Hepatic stellate cell (primary cell): ENCODE measurements at places on chromosomes 2 and 18.

GRCh38 chr2:168698969-168699368 lies 103.5 kb upstream of the NOSTRIN start:
- no peak for DNase-seq

- DNase-seq: no peak
Observed at GRCh38 chr18:55262021-55262560, 302.8 kb upstream of the CCDC68 start.

DNA sequence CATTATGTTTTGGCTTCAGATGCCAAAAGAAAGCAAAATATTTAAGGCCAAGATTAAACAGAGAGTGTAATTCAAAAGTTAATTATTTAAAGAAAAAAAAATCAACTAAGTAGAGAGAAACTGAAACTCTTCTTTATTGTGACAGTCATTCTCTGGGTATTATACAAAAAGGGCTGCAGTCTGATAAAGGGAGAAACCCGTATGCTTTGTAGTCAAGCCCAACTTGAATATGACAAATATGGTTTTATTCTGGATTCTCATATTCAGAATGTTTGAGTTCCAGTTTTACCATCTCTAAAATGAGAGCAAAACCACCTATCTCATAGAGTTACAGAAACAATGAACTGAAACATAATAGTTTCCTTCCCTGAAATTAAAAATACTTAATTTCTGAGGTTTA lies 8.2 kb downstream of the CDH2 start:
- no peak for DNase-seq

DNA sequence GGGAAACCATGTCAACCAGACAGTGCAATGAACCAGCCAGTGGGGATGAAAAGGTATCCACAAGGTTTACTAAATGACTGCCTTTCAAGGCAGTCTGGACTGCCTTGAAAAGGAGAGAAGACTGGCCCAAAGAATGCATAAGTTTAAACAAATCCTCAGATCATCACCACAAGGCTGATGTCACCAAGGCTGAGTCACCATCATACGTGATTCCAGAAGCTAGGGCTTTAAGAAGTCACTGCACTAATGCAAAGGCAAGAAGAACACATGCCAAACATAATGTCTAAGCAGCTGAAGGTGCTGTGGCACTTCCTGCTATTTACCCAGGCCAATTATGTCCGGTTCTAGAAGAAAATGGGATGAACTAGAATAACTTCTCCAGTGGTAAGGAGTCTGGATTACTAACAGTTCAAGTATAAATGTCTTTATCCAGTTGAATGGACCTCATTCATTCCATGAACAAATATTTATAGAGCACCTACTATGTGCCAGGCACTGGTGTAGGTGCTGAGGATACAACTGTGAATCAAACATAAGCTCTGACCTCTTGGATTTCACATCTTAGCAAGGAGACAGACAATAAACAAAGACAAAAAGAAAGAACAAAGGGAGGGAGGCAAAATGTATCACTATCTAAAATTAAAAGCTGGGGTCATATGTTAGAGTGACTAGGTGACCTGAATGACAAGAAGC lies 37.6 kb upstream of the ONECUT2 start:
- no peak for DNase-seq

GRCh38 chr18:56115071-56116015 lies 523.0 kb downstream of the TXNL1 start:
- no peak for DNase-seq

- no peak for DNase-seq
Observed at GRCh38 chr2:191382801-191383200, 137.6 kb downstream of the MYO1B start.

DNA sequence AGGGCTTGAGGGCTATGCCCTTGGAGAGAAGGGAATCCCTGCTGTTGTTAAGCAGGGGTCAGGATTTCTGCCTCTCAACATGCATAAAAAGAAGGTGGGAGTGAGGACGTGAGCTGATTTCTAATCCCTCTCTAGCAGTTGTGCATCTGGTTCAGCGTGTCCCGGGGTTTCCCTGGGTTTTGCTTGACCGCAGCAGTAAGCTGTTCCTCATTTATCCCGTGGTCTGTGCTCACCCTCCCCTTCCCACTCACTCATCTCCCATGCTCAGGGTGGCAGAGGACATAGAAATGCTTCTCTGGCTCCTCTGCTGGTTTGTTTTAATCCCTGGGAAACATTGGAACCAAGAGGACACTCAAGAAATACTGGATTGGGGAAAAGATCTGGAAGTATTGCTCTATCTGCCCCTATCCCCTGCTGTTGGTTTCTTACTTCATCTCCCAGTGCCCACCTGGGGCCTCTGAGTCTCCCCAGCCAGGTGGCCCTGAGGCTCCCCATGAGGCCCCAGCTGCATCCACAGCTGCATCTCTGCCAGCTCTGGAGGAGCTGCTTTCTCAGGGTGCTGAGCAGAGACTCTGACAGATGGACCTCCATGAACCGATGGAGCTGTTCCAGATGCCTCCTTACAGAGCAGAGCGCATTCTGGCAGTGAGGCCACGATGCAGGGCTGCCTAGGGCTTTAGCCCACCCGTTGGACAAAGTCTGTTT lies 36.1 kb downstream of the TET3 start:
- DNase-seq: no peak

GRCh38 chr18:44731530-44732237 lies 51.0 kb downstream of the SETBP1 start:
- DNase-seq: no peak

DNA sequence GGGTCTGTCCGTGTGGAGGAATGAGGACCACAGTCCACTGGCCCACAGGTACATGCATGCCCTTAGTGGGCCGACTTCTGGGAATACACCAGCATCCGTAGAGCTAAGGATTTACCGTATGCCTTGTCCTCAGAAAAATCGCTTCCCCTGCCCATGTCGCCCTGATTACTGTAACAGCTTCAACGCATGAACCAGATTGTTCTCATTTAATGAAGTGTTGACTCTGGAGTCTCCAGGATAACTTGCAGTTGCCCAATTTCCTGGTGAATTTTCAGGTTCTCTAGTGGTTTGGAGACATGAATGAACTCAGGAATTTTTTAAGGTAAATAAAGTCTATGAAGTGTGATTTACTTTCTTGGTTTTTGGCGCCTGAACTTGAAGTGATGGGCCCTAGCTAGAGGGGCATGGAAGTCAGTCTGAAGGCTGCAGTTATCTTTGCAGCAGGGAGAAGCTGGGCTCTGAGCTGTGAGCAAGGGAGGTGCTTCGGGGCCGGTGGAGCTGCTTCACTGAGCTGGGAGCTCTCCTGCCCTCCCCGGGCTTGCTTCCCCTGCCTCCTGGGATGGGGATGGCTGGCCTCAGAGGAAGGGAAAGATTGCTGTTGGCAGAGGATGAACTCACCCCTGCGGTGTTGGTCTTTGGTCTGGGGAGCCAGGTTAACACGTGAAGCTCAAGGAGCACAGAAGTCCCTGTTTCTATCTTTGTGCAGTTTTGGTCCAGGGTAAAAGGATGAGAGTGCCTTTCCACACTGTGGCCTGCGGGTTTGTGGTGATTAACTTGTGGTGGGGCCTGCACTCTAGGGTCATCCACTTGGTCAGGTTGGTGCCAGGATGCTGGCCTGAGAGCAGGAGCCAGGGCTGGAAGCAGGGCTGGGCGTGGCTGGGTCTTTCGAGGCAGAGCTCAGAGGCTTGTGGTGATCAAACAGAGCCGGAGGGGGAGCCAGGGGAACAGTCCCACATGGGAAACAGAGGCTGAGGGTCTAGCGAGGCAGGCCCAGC lies 28.1 kb downstream of the TCF7L1 start:
- peak; percentile 55 for DNase-seq

DNA sequence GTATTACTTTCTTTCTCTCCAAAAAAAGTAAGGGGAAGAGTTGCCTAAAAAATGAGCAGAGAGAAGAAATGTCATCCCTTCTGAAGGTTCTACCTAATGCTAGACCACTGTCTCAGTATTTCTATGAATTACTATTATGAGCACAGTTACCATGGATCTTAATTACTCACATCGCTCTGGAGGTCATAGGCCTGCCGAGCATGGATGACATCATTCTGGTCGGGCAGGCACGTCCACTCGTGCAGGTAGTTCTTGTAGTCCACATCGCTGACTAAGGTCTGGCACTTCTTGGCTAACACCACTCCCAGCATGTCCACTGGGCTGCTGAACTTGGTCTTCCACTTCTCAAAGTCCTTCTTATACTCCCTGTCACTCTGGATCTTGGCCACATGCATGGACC lies 106.9 kb downstream of the NEB start:
- DNase-seq: no peak

- no peak for DNase-seq
Observed at GRCh38 chr2:232492236-232492848, 4.7 kb upstream of the ECEL1 start.

DNA sequence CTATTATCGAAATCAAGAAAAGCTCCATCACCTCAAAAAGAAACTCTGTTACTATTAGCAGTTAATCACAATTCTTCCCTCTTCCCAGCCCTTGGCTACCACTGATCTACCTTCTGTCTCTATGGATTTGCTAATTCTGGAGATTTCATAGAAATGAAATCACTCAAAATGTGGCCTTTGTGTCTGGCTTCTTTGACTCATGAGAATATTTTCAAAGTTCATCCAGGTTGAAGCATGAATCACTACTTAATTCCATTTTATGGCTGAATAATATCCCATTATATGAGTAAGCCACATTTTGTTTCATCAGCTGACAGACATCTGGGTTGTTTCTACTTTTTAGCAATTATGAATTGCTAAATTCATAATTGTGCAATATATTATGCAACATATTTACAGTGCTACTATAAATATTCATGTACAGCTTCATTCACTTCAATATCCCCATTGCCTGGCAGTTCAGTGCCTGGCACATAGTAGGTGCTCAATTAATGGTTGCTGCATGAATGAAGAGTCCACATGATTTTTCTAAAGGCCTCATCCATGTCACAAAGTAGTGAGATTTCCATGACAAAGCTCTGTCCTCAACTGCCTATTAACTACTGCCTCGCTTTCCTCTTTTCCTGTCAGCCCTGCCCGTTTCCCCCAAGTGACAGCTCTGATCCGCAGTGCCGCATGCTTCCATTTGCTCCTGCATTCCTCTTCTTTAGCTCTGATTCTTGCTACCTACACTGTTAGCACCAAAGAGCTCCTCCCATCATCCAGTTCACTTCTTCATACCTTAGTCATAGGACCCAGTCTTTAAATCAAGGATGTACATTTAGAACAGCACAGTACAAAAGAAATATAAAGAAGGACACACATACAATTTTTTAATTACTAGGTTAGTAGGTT lies 32.8 kb downstream of the CCDC93 start:
- DNase-seq: peak; percentile 29

- DNase-seq: no peak
Observed at GRCh38 chr2:199762963-199763362, 88.0 kb downstream of the FTCDNL1 start.

DNA sequence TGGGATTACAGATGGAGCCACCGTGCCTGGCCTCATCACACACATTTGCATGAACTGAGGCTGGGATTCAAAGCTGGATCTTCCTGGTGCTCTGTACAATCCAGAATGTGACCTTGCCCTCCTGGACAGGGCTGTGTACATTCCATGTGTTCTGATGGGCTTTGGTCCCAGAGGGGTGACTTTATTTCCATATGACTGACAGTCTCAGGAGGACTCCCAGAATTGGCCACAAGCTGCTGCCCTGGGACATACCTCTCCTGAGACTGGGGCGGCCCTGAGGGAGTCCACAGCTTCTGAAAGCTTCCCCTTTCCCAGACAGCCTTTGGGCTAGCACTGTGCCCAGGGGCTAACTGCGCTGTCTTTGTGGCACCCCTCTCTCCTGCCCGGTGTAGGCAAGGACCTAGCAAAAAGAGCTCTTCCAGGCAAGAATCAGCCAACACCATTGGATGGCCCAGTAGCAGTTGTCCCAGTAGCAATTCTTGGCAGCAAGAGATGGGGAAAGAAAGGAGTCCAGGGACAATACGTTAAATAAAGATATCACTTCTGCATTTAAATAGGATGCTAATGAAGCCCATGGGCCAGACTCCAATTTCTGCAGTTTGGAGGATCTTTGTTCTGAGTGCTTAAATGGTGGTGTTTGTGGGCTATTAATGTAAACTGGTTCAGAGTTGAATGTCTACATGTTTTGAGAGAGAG lies 26.4 kb upstream of the ZNF532 start:
- DNase-seq: no peak

- DNase-seq: no peak
Observed at GRCh38 chr2:45879406-45879805, 227.9 kb downstream of the PRKCE start.

- no peak for DNase-seq
Observed at GRCh38 chr2:15346624-15347023, 214.5 kb downstream of the NBAS start.

DNA sequence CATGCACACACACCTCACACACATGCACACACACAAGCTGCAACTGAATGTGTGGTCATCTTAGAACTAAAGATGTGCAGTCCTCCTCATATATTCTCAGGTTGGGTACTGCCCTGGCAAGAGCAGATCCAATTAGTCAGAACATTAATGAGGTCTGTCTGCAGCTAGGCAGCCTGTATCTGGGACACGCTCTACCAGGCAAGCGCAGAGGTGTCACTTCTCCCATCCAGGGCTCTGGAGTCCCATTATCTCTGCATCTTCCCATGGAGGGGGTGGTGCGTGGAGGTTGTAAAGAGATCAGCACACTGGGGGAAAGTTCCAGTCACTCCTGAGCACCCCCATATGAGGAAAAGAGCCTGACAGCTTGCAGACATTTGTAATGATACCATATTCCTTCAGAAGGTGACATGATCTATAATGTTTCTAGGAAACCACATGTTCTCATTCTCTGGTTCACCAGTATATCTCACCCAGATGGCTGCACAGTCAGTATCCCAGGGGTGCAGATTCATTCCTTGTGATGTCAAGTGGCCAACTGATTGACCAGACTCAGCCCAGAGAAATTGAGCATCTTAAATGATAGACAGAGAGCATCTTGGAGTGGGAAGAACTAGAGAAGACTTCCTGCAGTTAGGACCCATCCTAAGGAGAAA lies 95.4 kb downstream of the RTN4 start:
- DNase-seq: no peak

- DNase-seq: no peak
Observed at GRCh38 chr2:177629357-177630024, 236.9 kb downstream of the AGPS start.

- no peak for DNase-seq
Observed at GRCh38 chr2:48417856-48418838, 111.8 kb upstream of the STON1 start.

DNA sequence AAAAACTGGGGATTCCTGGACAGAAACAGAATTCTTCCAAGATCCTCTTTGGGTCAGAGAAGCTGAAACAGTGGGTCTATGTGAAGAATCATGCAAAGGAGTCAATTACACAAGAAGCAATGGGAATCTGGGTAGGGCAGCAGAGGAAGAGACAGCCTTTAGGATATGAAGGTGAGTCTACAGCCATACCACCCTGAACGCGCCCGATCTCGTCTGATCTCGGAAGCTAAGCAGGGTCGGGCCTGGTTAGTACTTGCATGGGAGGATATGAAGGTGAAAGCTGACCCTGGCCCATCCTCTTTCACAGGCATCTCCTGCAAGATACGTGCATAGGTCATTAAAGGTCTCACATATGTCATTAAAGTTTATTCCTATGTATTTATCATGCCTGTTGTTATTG lies 1080.9 kb upstream of the FANCL start:
- no peak for DNase-seq

DNA sequence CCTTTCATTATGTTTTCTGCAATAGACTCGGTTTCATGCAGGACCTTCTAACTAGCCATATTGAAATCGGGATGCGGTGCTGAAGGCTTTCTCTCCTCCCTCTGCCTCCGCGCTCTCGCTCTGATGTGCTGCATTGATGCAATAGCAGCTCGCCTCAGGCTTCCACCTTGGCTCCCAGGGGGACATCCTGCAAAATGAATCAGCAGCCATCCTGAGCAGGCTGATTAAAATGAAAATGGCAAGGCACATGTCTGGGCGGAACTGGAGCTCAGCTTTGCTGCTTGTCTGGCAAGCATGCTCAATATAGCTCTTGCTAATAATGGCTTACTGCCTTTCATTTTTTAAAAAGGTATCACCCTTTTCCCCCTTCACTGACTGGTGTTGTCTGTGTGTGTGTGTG lies 806 bp upstream of the MYT1L start:
- no peak for DNase-seq
